ENCODE measurements at places on chromosomes 5 and 9.

DNA sequence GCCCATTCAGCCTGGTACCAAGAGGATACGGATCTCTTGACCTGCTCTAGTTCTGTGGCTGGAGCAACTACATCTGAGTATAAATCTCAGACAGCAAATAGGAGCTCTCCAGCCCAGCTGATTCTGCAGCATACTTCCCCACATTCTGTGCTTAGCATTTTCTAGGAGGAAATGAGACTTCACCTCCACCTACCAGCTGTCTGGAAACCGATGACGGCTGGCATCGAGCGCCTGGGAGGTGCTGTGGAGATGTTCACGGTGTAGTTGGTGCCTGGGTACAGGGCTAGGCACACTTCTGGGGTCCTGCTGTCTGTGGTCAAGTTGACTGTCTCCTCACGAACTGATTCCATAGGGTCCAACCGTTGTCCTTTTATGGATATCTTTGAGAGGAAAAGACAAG is 63.6 kb downstream of the SUSD1 start:
- no peak for DNase-seq

DNA sequence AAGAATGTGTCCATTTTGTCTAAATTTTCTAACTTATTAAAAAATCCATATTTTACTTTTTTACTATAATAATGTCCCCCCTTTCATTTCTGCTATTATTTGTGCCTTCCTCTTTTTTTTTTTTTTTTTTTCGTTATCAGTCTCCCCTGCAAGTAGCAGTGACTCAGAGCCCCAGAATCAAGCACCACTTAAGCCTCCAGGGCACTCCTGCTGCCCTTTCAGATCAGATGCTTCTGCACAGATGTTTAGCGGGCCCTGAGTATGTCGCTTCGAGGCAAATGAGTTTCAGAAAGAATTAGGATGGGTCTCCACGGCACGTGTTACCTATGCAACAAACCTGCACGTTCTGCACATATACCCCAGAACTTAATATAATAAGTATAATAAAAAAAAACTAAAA is 11.7 kb downstream of the MED7 start:
- no peak for DNase-seq

DNA sequence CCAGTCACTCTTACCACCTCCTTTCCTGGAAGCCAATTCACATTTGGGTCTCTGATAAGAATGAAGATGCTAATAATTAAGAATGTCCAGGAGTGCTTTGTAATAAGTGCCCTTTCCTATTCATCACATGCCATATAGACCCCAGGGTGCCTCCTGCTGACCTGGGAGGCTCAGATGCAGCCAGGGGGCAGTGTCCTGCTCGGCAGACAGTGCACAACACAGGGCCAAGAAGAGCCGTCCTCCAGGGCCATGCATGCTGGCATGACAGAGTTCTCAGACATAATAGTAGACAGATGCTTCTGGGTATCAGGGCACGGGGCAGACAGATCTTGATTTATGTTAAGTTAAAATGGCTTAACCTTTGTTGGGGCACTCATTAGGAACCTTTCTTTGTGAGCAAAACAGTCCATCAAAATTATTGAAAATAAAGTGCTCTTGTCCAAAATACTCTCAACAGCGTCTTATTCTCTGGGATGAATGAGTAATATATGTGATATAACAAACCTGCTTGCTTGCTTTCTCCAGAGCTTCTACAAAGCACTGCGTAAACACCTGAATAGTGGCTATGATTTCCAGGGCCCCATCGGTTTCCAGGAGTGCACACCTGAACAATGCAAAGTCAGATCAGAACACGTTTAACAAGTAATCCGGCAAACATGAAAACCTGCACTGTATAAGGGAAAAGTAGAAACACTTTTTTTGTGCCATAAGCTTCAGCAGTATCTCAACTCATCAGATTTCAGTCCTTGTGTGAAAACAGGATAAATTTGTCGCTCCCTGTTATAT is 192.7 kb downstream of the FANCC start:
- no peak for DNase-seq

- no peak for DNase-seq
Observed at GRCh38 chr5:62569470-62569869, 9.1 kb upstream of the LRRC70 start.

- DNase-seq: no peak
Observed at GRCh38 chr5:3277590-3278196, 317.9 kb upstream of the IRX1 start.

GRCh38 chr5:88745093-88745696 is 137.8 kb downstream of the MEF2C start:
- DNase-seq: no peak

DNA sequence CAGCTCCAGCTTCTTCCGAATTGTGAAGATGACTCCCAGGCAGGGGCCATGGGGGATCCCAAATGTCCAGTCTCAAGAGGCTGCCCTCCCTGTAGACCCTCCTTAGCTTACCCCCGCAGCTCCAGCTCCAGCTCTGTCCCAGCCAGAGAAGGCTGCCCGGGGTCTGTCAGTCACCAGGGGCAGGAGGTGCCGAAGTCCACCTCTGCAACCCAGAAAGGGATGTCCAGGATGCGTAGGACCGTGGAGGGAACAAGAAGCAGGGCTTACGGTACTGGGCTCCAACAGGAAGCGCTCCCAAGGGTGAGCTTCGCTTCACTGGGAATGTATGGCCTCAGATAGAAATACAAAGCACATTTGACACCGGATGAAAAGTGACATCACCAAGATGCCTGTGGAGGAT is 6.0 kb downstream of the IPPK start:
- no peak for DNase-seq

DNA sequence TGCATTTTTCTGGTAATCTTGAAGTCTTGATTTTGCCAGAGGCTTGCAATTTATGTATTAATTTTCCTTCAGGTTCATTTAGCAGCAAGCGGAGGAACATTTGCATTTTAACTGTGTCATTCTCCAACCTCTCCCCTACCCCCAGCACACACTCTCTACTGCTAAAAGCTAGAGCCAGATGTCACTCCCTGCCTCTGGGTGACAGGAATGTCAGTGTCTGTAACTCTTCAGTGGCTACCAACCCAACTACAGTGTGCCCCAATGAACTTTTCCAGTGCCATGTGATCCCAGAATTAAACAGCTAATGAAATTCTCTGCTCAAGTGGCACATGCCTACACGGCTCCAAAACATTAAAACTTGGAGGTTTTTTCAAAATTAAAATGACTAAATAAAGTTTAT is 260.3 kb downstream of the GOLPH3 start:
- DNase-seq: no peak

DNA sequence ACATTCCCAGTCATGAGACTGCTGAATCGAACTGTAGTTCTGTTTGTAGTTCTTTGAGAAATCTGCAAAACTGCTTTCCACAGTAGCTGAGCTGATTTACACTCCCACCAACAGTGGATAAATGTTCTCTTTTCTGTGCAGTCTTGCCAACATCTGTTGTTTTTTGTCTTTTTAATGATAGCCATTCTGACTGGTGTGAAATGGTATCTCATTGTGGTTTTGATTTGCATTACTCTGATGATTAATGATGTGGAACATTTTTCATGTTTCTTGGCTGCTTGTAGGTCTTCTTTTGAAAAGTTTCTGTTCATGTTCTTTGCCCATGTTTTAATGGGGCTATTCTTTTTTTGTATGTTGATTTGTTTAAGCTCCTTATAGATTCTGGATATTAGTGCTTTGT is 187.3 kb upstream of the TLE4 start:
- no peak for DNase-seq

DNA sequence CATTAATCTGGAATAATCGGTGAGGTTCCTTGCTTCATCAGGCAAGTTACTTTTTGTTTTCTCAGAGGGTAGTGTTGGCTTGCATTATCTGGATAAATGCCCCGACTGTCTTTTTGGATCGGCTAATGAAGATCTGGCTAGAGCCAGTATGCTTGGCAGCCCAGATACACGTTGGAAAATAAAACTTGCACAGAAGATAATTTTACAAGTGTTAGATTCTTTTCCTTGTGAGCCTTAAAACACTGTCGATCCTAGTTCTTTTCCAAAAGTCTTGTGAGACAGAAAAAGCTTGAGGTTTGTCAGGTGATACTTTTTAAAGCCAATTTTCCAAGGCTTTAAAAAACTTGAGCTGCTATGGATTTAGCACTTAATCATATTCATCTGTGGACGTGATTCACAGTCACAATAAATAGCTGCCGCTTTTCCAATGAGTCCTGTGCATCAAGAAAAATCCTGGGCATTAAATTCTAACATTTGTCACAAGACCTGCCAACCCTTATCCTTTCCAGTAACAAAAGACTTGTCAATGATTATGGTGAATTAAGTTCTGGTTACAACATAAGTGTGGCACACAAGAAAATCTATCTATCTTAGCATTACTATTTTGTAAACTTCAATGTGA is 68.5 kb downstream of the PRLR start:
- DNase-seq: no peak

- DNase-seq: no peak
Observed at GRCh38 chr9:28407351-28407750, 834.1 kb upstream of the C9orf72 start.

DNA sequence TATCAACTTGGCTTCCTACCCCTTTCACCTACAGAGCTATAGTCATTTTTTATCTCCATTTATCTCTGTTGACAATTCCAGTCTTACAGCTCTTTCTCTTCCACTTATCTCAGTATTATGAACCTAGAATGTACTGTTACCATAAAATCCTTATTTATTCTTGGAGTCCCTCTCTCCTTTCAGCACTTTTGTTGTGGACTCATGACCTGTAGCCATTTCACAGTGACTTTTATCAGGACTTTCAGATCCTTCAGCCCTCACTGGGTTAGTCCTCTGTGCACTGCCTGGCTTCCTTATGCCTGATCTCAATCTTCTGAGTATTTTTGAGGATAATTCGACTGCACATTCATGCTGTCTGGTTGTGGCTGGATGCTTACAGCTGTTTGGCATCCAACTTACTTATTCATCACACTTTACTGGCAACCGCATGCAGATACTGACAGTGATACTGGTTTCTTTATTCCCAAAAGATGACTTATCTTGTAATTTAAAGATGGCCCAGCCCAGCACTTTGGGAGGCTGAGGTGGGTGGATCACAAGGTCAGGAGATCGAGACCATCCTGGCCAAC is 293.3 kb downstream of the MAN2A1 start:
- DNase-seq: no peak

GRCh38 chr9:133869674-133870405 is 122.3 kb downstream of the VAV2 start:
- DNase-seq: no peak

- DNase-seq: no peak
Observed at GRCh38 chr5:80937584-80938356, 22.4 kb upstream of the RASGRF2 start.

GRCh38 chr5:42513246-42513645 is 90.0 kb downstream of the GHR start:
- DNase-seq: no peak

GRCh38 chr5:178555771-178556211 is 34.4 kb downstream of the COL23A1 start:
- no peak for DNase-seq

DNA sequence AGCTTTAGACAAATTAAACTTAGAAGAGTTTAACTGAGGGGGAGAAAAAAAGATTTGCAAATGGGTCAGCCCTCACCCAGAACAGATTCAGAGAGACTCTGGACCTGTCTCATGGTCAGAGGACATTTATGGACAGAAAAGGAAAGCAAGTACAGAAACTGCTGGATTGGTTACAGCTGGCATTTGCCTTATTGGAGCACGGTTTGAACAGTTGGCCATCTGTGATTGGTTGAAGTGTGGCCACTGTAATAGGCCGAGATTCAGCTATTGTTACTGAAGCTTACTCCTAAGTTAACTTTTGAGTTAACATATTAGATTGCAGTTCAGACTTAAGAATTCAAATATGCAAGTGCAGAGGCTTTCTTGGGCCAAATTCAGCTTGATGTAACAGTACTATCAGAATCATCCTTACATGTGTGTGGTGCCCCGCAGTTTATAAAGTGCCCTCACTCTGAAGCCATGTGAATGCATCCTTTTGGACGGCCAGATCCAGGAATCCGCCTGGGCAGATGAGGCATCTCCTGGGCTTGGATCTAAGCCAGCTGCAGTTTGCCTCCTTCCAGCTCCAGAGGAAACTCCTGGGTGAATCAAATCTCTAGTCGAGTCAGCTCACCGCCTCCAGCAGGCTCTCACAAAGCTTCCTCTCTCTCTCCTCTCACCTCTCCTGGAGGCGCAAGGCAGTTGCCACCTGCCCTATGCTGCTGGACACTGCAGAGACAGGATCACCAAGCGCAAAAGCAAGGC is 165.2 kb downstream of the ADAMTS12 start:
- DNase-seq: no peak

DNA sequence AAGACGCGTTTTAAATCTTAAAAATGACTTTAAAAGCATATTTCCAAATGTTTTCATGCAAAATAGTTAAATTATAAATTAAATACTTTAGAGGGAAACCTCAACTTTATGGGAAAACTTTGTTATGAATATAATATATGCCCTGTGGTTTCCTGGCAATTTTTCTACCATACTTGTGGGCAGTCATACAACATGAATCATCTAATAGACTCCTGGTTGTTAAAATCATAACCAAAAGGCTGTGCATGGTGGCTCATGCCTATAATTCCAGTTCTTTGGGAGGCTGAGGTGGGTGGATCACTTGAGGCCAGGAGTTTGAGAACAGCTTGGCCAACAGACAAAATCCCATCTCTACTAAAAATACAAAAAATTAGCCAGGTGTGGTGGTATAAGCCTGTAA is 18.2 kb downstream of the ATP10B start:
- no peak for DNase-seq

DNA sequence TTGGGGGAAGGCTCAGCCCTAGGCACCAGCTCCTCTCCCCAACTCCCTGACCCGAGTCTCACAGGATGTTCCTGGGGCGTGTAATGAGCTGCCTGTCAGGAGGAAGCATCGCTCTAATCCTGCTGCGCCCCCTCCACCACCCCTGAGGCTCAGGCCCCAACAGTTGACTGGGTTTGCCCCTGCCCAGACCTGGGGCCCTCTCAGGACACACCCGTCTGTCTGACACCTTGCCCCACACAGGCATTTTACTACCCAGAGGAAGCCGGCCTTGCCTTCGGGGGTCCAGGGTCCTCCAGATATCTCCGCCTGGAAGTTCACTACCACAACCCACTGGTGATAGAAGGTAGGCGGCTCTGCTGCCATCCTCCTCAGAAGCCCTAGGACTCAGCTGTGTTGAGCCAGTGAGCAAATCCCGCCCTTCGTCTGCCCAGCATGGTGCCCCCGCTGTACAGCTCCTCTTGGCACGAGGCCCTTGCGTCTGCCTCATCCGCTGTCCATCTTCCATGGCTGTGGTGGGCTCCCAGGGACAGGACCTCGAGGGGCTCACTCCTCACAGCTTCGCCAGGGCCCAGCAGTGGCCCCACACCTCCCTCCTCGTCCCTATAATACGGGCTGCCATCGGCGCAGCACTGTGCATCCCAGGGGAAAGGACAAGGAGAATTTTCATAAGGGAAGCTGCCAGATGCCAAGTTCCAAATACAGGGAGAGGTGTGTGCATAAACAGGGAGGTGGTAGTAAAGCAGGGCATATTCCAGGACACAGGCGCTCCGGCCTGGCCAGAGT is 8.0 kb downstream of the DBH start:
- no peak for DNase-seq

- no peak for DNase-seq
Observed at GRCh38 chr5:68661237-68661636, 432.6 kb upstream of the SLC30A5 start.

Data from left lobe of liver (tissue), 2 donors.